NCI-H1105 treated with DMSO at 0.1 percent for 48 hours (cell line): ENCODE measurements at places on chromosomes 5 and 9.

DNA sequence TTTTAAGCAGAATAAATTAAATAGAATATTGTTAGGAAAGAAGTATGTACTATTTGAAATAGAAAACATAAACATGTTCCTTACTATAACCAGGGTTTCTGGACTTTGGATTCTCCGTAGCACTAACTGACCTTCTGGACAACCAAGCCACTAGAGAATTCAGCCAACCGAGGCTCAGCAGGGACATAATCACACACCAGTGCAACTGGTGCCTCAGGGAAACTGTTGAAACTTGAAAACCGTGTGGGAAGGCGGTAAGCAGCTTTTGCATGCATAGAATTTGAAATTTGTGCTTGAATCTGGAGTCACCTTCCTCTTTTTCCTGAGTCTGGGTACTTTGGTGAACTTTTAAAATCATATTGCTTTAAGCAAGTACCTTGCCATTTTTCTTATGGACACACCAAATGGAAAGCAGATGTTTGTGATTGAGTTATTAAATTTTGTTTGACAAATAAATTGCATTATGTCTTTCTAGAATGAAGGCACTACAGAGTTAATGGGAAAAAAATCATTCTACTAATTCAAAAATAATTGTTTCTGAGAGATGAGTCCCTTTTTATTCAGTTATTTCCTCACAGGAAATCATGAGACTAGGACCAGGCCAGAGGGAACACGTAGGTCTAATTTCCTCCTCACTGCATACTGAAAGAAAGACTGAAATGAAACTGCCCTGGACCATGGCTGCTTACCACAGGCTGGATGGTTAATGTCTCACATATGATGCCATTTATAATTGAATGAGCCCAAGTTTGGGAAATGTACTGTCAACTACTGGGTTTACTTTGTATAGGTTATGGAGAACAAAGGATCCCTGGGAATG, 20.6 kb upstream of the SCAMP1 start:
- DNase-seq, result no peak

GRCh38 chr5:147046281-147046680, 167.7 kb upstream of the PPP2R2B start:
- DNase-seq, result no peak

- DNase-seq, result no peak
Observed at GRCh38 chr5:40406741-40407211, 272.9 kb upstream of the PTGER4 start.

DNA sequence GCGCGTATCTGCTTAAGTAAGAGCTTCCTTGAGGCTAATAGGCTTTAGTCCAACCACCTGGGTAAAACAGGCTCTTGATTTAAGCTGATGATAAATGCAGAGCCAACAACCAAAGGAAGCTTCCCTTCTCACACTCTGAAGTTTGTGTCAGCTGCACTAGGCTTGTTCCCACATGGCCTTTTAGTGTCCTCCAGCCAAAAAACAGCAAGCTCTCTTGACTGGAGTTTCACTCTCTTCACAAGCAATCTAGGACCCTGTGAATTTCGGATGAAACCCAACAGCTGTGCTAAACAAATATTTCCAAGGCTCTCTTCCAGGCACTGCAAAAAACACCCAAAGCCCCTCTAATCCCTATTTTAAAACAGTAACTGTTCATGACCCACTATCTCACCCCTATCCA, 63.9 kb downstream of the SAXO1 start:
- no peak for DNase-seq

DNA sequence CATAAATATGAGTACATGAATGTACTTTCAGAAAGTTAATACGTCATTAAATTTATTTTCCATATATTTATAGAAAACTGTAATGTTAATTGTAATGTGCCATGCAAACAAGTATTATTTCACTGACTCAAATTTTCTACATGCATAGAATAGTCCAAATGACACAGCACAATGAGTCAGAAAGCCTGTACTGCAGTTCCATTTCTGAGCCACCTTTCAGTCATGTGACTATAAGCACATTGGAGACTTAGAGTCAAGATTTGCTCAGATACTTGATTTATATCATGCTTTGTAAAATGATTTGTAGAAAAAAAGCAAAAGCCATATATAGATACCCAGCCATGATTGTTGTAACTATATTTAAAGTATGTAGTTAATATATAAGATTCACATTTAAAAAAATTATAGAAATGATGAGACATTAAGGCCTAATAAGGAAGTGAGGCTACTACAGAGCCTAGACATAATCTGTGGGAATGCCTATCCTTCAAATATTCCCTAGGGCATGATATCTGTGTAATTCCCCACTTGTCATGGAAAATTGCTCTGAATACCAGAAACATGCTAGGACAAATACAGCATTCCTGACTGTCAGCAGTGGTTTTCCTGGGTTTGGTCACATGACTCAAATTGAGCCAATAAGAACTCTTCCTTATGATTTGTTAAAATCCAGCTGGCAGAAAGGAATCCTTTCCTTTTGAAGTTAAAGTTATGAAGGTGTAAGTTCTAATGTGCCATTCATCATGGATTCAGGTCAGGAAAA, 50.0 kb downstream of the PTPRD start:
- no peak for DNase-seq

GRCh38 chr5:180739271-180739670, 587 bp downstream of the OR2Y1 start:
- no peak for DNase-seq

DNA sequence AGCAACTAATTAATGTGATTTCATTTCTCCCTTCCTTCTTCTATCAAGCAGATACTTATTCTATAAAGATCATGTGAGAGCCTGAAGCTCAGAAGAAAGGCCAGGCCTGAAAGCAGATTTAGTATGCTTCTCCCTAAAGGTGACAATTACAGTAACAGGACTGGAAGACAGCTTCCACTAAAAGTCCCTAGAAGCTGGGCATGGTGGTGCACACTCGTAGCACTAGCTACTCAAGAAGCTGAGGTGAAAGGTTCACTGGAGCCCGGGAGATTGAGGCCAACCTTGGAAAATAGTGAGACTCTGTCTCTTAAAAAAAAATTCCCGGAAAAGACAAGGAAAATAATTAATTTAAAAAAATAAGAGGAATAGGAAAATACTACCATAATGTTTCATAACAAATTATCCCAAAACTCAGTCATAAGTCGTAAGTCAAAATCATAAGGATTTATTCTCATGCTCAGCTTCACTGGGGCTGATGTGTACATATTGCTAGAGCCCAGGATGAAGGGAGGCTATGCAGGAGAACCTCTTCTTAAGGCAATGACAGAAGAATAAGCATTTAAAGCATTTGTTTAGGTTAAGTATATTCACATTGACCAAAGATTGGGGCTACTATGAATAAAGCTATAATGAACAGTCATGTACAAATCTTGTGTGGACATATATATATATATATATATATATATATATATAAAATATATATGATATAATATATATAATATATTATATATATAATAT, 210.8 kb upstream of the SMARCA2 start:
- no peak for DNase-seq

- DNase-seq, result peak; percentile 12
Observed at GRCh38 chr5:174065528-174066197, 20.2 kb downstream of the NSG2 start.

GRCh38 chr9:131589124-131589711, 43.9 kb downstream of the PRRT1B start:
- DNase-seq, result no peak

- DNase-seq, result no peak
Observed at GRCh38 chr5:40437452-40437861, 242.3 kb upstream of the PTGER4 start.

DNA sequence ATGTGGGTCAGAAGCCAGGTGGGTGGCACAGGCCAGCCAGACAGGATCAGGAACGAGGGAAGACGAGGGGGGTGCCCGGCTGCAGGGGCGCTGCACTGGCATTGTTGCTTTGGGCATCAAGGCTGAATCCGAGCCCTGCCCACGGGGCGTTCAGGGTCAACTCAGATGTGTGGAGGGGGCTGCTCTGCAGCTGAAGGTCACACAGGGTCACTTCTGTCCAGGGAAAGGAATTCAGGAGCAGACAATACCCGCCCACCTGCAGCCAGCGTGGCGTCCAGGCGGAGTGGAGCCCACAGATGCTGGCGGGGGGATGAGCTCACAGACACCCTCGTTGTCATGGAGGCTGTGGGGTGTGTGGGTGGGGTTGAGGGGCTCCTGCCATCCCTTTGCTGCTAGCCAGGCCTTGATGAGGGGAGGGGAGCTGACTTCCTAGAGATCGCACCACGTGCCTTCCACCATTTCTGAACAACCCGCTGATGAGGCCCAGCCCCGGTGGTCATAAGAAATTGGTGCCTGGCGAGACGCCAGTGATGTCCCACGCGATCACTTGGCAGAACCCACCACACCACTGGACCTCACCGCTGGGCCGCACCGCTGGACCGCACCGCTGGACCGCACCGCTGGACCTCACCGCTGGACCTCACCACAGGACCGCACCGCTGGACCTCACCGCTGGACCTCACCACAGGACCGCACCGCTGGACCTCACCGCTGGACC, 31.2 kb downstream of the MRPL36 start:
- no peak for DNase-seq

GRCh38 chr9:93587651-93588347, 11.4 kb downstream of the PHF2 start:
- no peak for DNase-seq

DNA sequence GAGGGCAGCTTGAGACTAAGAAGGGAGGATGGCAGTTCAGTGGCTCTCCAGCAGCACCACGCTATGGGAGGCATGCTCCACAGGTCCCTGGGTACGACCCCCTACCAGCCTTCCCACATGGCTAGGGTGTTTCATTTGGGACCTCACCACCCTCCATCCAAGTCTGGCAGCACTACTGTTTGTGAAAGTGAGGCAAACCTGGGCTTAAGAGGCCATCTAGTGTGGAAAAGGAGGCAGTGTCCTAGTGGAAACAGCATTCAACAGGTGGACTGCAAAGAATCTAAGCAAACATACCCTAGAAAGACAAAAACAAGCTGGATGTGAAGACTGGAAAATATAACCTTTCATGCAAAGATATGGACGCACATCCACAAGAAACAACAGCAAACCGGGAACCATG, 4.8 kb upstream of the C5orf47 start:
- DNase-seq, result no peak

DNA sequence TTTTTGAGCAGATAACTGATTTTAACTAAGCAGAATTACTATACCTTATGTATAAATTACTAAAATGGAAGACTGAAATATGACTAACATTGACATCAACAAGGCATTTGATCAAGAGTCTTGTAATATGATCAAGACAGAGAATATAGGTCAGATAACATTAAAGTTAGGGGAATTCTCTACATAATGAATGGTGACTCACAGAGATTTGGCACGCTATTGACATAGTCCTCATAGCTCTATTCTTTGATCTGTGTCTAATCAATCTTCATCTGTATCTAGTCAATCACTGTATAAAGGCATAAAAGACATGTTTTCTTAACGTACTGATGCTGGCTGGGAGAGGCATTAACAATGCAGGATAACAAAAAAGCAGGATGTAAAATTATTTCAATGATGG, 17.4 kb downstream of the ABITRAM start:
- no peak for DNase-seq

DNA sequence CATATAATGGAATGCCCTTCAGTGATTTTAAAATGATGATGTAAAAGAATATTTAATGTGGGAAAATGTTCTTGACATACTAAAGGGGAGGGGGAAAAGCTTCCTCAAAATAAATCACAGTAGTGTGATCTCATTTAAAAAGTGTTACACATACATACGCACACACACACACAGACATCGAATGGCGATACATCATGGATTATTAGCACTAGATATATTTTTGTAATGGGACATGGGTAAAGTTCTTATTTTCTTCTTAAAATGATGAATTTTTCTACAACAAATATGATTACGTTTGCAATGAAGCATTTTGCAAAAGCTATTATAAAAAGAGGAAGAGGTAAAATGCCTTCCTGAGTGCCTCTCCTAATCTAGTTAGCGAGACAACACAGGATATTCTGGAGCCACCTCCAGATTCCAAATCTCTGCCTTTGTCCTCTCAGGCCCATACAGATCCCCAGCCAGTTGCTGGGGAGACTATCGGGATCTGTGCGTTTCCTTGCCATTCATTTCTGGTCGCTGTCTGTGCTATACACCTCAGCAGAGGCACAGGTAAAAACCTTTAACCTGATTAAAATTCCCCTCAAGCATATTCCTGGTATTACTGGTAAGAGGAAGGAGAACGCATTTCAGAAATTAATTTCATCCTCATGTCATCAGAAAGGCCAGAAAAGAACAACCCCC, 69.6 kb downstream of the SLC28A3 start:
- no peak for DNase-seq

DNA sequence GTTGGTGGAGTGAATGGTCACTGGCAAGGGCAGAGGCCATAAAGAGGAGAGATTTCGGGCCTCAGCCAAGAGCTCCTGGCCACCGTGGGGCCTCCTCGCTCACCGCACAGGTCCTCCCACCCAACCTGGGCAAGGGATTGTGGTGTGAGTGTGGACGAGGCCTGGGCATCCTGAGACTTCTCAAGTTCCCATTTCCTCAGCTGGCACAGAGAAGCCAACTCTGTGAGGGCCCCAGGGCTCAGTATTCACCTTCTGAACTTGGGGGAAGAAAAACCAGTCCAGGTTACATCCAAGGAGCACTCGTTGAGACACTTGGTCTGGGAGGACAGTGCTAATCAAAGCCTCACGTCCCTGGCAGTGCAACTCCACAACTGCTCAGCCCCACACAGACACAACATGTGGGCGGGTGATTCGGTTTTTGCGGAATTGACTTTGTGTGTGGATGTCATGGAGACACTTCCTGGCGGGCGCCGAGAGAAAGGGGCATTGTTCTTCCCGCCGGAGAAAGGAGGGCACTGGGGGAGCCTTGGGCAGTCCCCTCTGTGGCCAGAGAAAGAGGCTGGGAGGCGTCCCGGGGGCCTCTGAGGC, 28.5 kb upstream of the NKD2 start:
- no peak for DNase-seq

GRCh38 chr5:38529955-38530646, 26.3 kb downstream of the LIFR start:
- DNase-seq, result peak; percentile 37
